ENCODE measurements at places on chromosomes 2 and 18. TPM values are rescaled to one million over a fixed set of nuclear protein-coding genes. Genes with fewer than 3 reads are reported as not detected.

GRCh38 chr2:160220545-160221009 is 20.5 kb upstream of the ITGB6 start:
- H3K4me3 ChIP-seq = no peak overlapping the region
- H3K27ac ChIP-seq = peak overlapping the region; percentile 1
- peak; percentile 58 for DNase-seq
- H3K27me3 ChIP-seq = no peaks in the 10 kb centered on the region

DNA sequence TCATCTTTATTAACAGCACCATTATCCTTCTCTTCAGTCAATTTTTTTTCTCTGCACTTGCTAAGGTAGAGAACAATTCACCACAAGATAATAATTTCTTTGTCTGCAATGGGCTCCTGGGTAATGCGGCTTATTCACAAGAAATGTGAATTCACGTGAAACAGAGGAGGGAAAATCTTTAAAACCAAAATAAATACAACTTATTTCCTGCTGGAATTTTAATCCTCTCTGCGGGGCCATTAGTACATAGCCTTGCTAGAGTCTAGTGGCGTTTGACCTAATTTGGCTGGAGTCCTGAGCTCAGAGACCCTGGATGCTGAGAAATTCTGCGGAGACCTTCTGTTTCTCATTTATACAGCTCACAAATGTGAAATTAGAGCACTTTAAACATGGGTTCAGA is 319.3 kb upstream of the MMADHC start:
- DNase-seq = no peak
- H3K4me1 ChIP-seq = peaks cover 3% of the 10 kb centered on the region
- H3K27me3 ChIP-seq = no peaks in the 10 kb centered on the region
- H3K4me3 ChIP-seq = no peak overlapping the region
- H3K27ac ChIP-seq = no peak overlapping the region

DNA sequence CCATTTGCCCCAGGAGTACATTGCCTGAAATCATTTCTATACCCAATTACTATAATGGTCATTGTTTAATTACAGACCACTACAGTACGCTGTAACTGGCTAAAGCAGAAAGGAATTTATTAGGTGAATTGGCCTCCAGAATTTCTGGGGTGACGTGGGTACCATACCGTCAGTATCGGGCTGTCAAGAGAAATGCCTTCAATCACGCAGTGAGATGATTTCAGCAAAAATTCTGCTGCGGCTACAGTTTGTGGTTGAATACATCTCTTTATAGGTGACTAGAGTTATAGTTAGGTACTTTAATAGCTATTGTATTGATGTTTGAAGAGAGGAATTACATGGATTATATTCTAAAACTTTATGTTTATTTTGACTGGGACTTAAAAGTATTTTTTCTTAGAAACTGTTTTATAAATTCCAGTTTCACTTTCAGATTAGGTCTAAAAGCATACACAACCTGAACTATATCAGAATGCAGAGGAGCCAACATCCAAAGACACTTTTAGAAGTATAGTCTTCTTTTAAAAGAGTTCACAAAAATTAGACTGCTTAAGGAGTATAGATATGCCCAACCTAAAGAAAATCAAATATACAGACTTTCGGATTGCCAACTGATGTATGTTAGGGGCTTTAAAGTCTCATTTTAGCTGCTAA is 128.4 kb downstream of the TTC27 start:
- no peaks in the 10 kb centered on the region for H3K4me1 ChIP-seq
- H3K36me3 ChIP-seq = peaks cover 37% of the 10 kb centered on the region
- H3K4me3 ChIP-seq = no peak overlapping the region

DNA sequence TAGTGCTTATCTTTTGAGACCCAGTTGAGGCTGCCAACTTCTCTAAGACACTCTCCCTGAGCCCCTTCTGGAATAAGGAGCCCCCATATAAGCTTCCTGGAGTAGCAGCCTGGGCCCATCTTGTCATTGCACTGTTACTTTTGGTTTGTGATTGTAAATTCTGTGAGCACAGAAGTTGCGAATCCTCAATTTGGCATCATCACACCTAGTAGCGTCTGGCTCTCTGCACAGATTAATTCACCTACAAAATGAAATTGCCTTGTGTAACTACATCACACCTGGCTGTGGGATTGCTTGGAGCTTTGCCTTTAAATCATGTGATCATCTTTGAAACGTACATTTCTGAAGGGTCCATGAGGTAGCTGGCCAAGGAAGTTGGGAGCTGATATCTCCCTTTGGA is 193.2 kb upstream of the BCL2L11 start:
- no peaks in the 10 kb centered on the region for H3K4me1 ChIP-seq
- no peak overlapping the region for H3K27ac ChIP-seq
- no peaks in the 10 kb centered on the region for H3K27me3 ChIP-seq
- H3K4me3 ChIP-seq = no peak overlapping the region

GRCh38 chr18:11308499-11308898 is 159.1 kb upstream of the PIEZO2 start:
- H3K27ac ChIP-seq = no peak overlapping the region
- H3K36me3 ChIP-seq = no peaks in the 10 kb centered on the region
- H3K4me3 ChIP-seq = no peak overlapping the region
- no peaks in the 10 kb centered on the region for H3K4me1 ChIP-seq
- DNase-seq = no peak
- no peaks in the 10 kb centered on the region for H3K27me3 ChIP-seq

DNA sequence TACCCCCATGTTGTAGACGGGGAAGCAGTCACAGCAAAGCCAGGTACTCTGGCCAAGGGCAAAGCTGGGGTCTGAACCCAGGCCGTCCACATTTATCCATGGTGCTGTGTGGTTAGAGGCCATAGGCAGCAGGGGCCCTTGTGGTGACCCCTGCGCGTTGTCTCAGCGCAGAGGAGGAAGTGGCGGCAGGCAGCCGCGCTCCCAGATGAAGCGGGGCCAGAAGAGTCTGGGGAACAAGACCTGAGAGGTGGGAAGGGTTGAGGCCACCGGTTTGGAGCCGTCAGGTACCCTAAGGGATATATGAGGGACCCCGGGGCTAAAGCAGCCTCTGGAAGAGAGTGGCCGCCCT is 770 bp downstream of the ZNF396 start:
- H3K4me3 ChIP-seq = peak overlapping the region; percentile 98
- DNase-seq = peak; percentile 50
- peaks cover 8% of the 10 kb centered on the region for H3K4me1 ChIP-seq
- peak overlapping the region; percentile 85 for H3K27ac ChIP-seq
- H3K27me3 ChIP-seq = no peaks in the 10 kb centered on the region

- no peaks in the 10 kb centered on the region for H3K36me3 ChIP-seq
- peaks cover 44% of the 10 kb centered on the region for H3K4me1 ChIP-seq
- DNase-seq = peak; percentile 84
- peak overlapping the region; percentile 76 for H3K27ac ChIP-seq
- H3K4me3 ChIP-seq = no peak overlapping the region
Measured at GRCh38 chr2:10413991-10414451, 34.1 kb downstream of the ODC1 start.

DNA sequence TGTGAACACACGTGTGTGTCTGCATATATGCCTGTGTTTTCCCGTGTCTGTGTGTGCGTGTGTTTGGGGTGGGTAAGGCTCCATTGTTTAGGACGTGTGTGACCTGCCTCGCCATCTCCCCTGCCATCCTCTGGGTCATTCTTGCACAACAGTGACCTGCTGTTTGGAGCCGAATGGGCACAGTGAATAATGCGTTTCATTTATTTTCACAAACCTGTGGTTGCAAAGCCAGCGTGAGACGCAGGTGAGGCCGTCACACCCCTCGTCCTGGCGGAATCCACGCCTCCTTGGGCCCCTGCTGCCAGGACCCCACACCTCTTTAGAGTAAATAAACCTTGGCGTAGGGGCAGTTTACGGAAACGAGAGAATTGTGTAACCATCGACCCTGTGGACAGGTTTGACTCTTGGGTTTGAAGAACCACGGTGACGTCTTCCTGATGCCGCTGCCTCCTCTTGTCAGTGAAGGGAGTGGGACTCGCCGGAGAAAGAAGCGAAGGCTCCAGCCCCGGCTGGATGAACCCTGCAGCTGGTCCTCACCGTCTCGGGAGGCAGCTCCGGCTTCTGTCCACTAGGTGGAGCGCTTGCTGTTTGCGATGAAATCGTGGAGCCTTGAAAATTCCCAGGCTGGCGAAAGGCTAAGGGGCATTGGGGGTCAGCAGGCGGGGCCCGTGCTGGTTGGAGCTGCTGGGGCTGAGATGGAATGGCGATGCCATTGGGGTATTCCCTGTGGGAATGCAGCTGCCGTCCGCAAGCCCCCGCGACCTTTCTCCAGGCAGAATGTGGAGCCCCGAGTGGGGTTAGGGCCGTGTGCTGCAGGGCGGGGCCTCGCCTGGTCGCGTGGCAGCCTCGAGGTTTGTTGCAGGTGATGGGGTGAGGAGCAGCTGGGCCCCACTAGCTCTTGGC is 81.1 kb downstream of the RTP5 start:
- no peaks in the 10 kb centered on the region for H3K27me3 ChIP-seq
- H3K36me3 ChIP-seq = no peaks in the 10 kb centered on the region
- peaks cover 11% of the 10 kb centered on the region for H3K4me1 ChIP-seq
- no peak overlapping the region for H3K27ac ChIP-seq

- H3K4me3 ChIP-seq = no peak overlapping the region
- no peaks in the 10 kb centered on the region for H3K36me3 ChIP-seq
- peaks cover 7% of the 10 kb centered on the region for H3K4me1 ChIP-seq
- peak overlapping the region; percentile 1 for H3K27ac ChIP-seq
- H3K27me3 ChIP-seq = no peaks in the 10 kb centered on the region
Measured at GRCh38 chr2:105494683-105495425, 96.0 kb upstream of the FHL2 start.

GRCh38 chr2:150528861-150529801 is 41.7 kb upstream of the RND3 start:
- no peak overlapping the region for H3K4me3 ChIP-seq
- no peaks in the 10 kb centered on the region for H3K27me3 ChIP-seq
- DNase-seq = no peak
- no peaks in the 10 kb centered on the region for H3K4me1 ChIP-seq
- no peaks in the 10 kb centered on the region for H3K36me3 ChIP-seq
- H3K27ac ChIP-seq = peak overlapping the region; percentile 35

DNA sequence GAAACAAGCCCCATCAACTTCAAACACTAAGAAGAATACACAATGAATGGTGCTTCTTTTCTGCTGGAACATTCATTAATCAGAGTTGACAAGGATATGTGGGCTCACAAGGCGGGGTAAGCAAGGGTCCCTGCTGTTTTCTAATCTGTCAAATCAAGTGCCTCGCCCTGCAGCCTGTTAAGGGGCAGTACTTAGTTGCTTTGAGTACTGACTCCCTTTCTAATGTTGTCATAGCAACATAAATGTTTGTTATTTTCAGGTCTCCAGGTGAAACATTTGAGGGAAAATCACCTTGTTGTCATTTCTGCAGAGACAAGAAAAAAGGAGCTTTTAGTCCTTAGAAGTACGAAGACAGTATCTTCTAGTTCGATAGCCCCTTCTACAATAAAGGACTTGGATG is 284.7 kb upstream of the PKDCC start:
- H3K27ac ChIP-seq = no peak overlapping the region
- H3K27me3 ChIP-seq = no peaks in the 10 kb centered on the region
- no peaks in the 10 kb centered on the region for H3K36me3 ChIP-seq
- H3K4me1 ChIP-seq = no peaks in the 10 kb centered on the region

DNA sequence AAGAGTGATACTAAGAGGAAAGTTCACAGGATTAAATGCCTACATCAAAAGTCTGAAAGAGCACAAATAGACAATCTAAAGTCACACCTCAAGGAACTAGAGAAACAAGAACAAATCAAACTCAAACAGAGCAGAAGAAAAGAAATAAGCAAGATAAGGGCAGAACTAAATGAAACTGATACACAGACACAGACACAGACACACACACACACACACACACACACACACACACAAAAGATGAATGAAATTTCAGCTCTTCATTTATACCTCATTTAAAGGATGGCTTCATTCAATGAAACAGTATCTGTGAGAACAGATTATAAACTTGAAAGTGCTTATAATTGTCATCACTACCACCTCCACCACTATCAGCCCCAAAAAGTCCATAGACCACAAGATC is 428.9 kb downstream of the MBD2 start:
- no peak for DNase-seq
- no peaks in the 10 kb centered on the region for H3K36me3 ChIP-seq
- no peak overlapping the region for H3K27ac ChIP-seq
- H3K4me3 ChIP-seq = no peak overlapping the region

DNA sequence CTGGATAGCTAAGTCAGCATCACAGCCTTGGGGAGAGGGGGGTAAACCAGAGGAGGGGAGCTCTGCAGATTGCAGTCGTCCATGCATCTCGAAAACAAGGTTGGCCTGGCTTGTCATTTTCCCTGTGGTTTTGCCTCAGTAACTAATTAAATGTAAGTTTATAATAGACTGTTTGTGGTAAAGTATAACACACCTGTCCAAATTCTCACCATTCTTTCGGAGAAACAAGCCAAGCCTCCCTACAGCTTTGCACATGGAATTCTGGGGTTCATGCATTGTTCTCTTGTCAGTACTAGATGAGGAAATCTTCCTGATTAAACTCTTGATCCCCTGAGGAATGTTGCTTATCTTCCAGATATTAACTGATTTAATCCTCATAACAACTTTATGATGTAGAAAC is 1065.2 kb upstream of the FAM98A start:
- DNase-seq = no peak
- H3K4me1 ChIP-seq = no peaks in the 10 kb centered on the region
- H3K27ac ChIP-seq = no peak overlapping the region
- no peaks in the 10 kb centered on the region for H3K36me3 ChIP-seq
- no peaks in the 10 kb centered on the region for H3K27me3 ChIP-seq
- no peak overlapping the region for H3K4me3 ChIP-seq

DNA sequence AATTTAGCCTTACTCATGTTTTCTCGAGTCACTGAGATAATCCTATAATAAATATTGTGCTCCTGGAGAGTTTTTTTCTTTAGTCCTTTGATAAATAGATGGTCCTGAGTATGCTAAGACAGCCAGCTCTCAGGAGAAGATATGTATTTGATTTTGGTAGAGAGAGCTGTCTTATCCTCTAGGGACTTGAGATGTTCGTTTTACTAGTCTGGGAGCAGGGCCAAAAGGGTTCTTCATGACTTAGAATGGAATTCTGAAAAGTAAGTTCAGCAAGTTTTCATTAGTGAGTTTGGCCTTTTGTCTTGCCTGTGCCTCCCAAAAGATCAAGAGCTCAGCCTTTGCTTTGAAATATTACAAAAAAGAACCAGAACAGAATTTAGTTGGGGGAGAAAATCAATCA is 246.7 kb downstream of the BABAM2 start:
- peaks cover 15% of the 10 kb centered on the region for H3K4me1 ChIP-seq
- H3K4me3 ChIP-seq = no peak overlapping the region
- H3K27me3 ChIP-seq = no peaks in the 10 kb centered on the region
- peak; percentile 76 for DNase-seq

The SDC1 gene
- total RNA-seq = 25.0 TPM

The DNAJC5G gene
- not detected for total RNA-seq

The ARHGEF33 gene
- total RNA-seq = not detected

The CRYBA2 gene
- not detected for total RNA-seq

The GAREM2 gene
- not detected for total RNA-seq

The AQP12A gene
- total RNA-seq = not detected

The MYL1 gene
- total RNA-seq = not detected

The RAX gene
- total RNA-seq = not detected

All from stomach (tissue), 19 donors.